Progenitor cell of endocrine pancreas (in vitro differentiated cells): ENCODE measurements at places on chromosomes 7 and 10.

GRCh38 chr10:20936396-20936795, 39.3 kb upstream of the NEBL start:
- DNase-seq: no peak

GRCh38 chr7:71157757-71158156, 25.8 kb downstream of the GALNT17 start:
- DNase-seq: no peak

DNA sequence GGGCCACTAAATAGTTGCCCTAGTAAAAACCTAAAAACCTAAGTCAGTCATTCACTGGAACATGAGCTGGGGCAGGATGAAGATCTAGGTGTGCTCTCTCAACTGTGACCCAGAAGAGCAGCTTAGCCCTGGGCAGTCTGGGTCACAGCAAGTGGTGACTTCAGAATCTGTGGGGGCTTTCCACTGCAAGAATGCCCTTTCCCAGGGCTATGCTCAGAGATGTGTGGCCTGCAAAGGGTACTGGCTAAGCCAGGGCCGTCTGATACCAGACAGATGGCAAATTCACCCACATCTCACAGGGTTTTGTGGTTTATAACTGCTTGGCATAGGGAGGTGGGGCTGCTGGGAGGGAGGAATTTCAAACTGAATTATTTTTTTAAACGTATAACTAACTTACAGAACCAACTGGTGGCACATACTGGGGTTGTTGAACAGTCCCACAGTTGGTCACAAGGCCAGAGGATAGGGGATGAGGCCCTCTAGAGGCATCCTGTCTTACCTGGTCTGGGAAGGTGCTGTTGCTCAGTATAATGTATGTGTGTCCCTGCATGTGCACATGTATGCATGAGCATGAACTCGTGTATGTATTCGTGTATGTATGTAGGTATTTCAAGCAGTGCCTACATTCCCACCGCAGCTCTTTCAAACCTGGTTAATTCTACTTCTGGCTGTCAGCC, 63.2 kb downstream of the PRPF18 start:
- DNase-seq: no peak

GRCh38 chr10:71771204-71771603, 2.1 kb downstream of the VSIR start:
- no peak for DNase-seq

- DNase-seq: no peak
These were observed 72.8 kb downstream of the PRKCQ start for GRCh38 chr10:6507311-6507710.

DNA sequence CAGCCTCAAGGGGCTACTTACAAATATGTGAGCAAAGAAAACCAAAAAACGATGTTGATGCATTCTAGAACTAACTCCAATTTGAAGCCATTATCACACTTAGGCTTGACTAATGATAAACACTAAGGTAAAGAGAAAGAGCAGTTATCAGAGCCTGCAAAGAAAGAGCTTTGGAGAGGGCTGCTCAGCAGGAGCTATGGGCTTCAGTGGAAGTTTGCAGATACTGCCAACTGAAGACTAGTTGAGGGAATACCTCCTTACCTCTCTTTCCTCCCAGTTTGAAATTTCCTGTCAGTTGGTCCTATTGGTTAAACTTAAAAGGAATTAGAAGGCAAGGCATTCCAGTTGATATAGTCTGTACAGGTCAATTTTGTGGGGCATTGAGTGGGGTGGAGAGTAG, 498.1 kb upstream of the POT1 start:
- DNase-seq: no peak

DNA sequence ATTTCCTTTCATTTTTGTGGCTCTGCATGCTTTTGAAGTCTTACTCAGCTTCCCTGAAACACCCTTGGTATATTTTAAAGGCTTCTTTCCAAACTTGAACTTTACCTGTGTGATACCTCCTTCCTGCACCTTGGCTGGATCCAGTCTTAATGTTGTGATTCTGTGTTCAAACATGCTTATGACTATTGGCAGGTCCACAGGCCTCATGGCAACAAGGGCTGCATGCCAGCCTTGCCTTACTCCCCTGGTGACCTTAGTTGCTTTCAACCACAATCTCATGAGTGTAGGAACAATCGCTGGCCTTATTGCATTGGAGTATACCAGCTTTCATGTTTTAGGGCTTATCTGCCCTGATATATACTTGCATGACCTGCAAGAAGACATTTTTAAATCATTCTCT, 238.7 kb downstream of the KIF20B start:
- DNase-seq: no peak

GRCh38 chr7:155377071-155377837, 79.6 kb downstream of the INSIG1 start:
- no peak for DNase-seq

DNA sequence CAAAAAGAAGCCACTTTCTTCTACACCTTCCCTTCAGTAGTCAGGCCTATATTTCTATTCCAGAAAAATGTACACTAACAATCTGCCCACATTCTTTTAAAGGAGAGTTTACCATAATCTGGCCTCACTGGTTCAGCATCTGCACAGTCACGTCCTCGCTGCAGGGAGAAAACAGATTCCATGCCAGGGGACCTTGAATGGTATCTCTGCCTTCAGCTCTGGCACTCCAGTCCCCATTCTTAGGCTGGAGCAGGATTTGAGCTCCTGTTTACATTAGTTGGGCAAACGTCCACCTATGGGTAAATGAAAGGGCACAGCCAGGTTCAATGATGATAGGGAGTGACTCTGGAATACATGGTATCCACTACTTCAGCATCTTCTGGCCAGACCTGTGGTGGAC, 371.0 kb upstream of the MTPN start:
- DNase-seq: no peak

DNA sequence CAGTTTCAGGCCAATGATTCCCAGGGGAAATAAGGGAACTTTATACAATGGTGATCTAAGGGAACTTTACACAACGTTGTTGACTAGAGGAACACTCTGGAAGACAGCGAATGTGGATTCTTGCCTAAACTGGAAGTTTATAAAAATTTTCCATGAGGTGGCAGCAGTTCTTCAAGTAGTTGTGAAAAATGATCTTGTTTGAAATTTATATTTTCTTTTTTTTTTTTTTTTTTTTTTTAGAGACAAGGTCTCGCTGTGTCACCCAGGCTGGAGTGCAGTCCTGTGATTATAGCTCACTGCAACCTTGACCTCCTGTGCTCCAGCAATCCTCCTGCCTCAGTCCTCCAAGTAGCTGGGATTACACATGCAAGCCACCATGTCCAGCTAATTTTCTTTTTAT, 32.1 kb upstream of the GTF2I start:
- DNase-seq: no peak

GRCh38 chr10:72645263-72645858, 19.5 kb upstream of the MICU1 start:
- DNase-seq: no peak

GRCh38 chr10:18066947-18067346, 73.3 kb upstream of the CACNB2 start:
- no peak for DNase-seq

DNA sequence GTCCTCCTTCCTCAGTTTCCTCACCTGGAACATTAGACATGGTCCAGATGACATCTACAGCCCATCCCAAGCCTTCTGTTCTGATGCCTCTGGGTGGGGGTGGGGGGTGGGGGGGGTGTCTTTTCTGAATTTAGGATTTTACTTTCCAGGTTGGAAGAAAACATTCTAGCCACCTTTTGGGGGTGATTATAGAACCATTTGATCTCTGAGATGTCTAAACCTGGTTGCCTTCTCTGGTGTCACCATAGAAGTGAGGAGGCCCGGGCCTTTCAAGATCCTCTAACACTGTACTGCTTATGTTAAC, 411.0 kb upstream of the ZMIZ1 start:
- no peak for DNase-seq

GRCh38 chr7:151248346-151249033, at the start of gene SMARCD3:
Gene SMARCD3, minus strand, starts transcription at chr7:151248694. Its CDS starts 132 bp downstream, at chr7:151248562.
- peak; percentile 85 for DNase-seq

GRCh38 chr7:94453898-94454297, 55.7 kb upstream of the CASD1 start:
- no peak for DNase-seq

GRCh38 chr7:20317413-20317812, 13.3 kb upstream of the ITGB8 start:
- DNase-seq: no peak

DNA sequence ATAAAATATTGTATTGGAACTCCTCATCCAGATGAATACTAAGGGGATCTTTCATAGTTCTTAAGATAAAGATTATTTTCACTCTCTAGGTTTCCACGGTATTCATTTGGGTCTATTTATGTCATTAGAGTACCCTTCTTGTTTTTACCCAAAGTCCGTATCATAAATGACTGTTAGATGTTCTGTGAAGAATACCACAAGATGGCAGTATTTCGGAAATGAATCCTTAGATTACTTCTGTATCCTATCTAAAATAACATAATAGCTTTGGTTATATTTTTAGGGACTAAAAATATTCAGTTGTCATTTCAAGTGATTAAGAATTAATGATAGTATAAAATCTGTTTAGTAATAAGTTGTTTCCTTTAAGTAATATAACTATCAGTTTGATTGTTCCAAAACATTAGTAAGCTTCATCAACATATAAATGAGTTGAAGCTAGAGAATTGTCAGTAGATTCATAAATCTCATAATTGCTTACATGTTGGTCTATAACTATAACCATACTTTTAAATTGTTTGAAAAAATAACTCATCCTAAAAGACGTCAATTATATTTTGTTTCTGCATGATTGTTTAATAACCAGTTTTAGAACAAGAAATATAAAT, 337.5 kb upstream of the KCND2 start:
- no peak for DNase-seq

DNA sequence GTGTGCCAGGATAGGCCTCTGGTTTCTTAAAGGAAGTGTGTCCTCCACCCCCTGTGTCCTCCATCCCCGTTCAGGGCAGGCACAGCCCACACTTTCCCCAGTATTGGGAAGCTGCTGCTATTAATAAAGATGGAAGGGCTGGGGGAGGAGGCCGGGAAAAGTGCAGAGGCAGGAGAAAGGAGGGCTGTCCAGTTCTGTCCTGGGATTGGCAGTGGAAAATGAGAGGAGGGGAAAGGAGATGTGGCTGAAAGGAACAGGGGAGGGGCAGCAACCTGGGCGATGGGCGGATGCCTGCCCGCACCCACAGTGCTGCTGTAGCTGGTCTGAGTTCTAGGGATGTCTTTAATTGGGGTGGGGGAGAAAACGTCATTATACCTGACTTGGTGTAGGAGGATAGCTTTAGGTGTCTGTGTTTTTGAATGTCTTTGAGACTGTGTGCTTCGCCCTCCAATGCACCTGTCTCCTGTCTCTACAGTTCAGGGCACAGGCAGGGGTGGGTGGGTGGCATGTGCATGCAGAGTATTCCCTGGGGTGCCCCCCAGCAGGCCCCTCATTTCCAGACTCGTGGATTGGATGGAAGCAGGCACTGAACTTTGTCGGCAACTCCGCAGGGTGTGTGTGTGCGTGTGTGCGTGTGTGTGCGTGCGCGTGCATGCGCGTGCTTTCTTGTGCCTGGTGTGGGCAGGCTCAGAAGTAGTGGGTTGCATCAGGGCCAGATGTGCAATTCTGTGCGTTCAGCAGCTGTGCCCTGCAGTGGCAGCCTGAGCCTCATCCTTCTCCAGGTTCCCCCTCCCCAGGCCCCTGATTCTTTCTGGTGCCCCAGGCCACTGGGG, 2.5 kb downstream of the TRIM8 start:
- DNase-seq: no peak

DNA sequence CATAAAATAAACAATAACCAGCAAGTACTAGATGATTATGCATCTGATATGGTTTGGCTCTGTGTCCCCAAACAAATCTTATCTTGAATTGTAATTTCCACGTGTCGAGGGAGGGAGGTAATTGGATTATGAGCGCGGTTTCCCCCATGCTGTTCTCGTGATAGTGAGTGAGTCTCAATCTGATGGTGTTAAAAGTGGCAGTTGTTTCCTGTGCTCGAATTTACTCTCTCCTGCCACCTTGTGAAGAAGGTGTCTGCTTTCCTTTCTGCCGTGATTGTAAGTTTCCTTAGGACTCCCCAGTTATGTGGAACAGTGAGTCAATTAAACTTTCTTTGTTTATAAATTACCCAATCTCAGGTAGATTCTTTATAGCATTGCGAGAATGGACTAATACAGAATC, 15.1 kb downstream of the CNTNAP2 start:
- no peak for DNase-seq

DNA sequence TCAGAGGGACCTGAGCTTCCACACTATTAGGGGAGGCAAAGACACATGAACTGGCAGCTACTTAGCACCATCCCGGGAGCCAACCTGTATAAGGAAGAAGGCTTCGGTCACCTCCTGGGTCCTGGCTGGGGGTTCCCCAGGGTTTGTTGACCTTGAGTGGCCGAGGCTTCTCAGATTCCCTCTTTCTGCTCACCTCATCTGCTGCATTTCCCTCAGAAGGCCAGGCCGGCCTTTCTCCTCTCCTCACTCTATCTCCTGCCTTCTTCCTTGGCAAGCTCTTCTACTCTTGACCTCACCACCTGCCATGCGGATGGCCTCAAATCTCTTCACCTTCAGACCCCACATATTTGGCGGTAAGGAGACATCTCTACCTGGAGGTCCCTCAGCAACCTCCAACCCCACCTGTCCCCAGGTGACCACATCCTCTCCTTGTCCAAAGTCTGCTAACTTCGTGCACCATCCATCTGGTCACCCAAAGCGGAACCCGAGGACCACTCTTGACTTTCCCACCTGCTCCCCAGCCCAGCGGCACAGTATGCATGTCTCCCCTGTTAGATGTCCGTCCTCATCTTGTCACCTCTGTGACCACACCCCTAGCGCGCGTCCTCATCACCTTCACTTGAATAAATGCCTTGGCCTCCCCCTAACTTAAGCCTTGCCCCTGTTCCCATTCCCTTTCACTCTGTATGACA, 133.8 kb upstream of the UNC5B start:
- DNase-seq: peak; percentile 5

DNA sequence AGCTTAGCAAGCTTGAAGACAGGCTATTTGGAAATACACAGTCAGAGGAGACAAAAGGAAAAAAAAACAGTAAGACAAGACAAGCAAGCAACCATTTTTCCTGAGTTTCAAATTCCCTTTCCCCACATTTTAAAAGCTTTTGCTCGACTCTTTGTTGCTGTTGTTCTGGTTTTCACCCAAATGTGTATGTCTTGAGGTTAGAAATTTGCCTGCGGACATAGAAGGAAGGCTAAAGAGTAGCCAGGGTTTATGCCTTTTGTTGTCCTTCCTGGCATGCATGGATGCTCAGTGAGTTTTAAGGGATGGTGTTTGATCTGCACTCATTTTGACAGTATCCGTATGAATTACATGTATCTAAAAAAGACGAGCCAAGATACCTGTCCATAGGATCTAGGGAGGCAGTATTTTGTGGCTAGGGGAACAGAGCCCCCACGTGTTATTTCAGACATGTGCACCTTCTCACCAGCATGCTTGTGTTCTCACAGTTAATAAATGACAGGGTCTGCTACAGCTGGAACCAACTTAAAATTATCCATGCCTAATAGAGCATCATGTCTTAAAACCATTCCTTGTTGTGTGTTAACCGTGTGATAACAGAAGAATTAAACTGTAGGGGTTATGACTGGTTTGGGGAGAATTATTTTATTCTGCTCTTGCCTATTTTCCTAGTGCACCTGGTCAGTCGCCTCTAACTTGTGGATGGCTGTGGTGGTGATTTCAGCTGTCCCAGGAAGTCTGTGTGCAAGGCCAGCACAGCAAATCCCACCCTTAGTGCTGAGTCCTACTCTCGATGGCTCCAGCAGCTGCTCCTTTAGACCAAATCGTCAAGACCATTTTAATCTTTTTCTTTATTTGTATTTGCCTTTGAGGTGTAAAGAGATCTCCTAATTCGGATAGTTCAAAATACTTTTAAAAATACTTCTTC, 9.1 kb downstream of the WIPF3 start:
- no peak for DNase-seq
